Smooth muscle cell of bladder (primary cell): ENCODE measurements at places on chromosomes 3 and 15. TPM values are rescaled to one million over a fixed set of nuclear protein-coding genes. Genes with fewer than 3 reads are reported as not detected.

The AGTR1 gene
- total RNA-seq: 1.3 and 2.9 TPM in 2 replicates

The ZBTB47 gene
- 21.5 and 38.2 TPM in 2 replicates for total RNA-seq

The CCR8 gene
- total RNA-seq: not detected in 2 replicates

The ADPRH gene
- 1.7 TPM in 2 replicates for total RNA-seq

The CHRNA3 gene
- not detected in 2 replicates for total RNA-seq

The MCTP2 gene
- total RNA-seq: 8.7 and 20.1 TPM in 2 replicates

The SLC12A8 gene
- total RNA-seq: 45.4 and 79.0 TPM in 2 replicates

The SPINK8 gene
- not detected in 2 replicates for total RNA-seq

The SNURF gene
- 47.5 and 51.8 TPM in 2 replicates for total RNA-seq

The STX19 gene
- total RNA-seq: not detected in 2 replicates

The IFT57 gene
- 65.6 and 73.2 TPM in 2 replicates for total RNA-seq

The TNFAIP8L3 gene
- total RNA-seq: 10.0 and 14.2 TPM in 2 replicates

The RABL3 gene
- 12.1 and 18.8 TPM in 2 replicates for total RNA-seq

The GUCA1C gene
- total RNA-seq: not detected in 2 replicates

The DGKG gene
- 2.0 and 2.1 TPM in 2 replicates for total RNA-seq

The KLHL40 gene
- total RNA-seq: not detected in 2 replicates

The RTP3 gene
- not detected in 2 replicates for total RNA-seq

The SLC12A1 gene
- not detected in 2 replicates for total RNA-seq

The RPP25 gene
- 7.3 and 8.5 TPM in 2 replicates for total RNA-seq

The AGBL1 gene
- total RNA-seq: not detected in 2 replicates

The SOX2 gene
- total RNA-seq: not detected in 2 replicates

The TRPM1 gene
- not detected in 2 replicates for total RNA-seq

The RBPMS2 gene
- 0.14 TPM in 1 of 2 replicates, not detected in the other for total RNA-seq

The MME gene
- 603 and 789 TPM in 2 replicates for total RNA-seq

The TGM4 gene
- not detected in 2 replicates for total RNA-seq

The WNT5A gene
- total RNA-seq: 4.4 and 35.6 TPM in 2 replicates

The BUB1B gene
- 2.4 and 2.9 TPM in 2 replicates for total RNA-seq

The C3orf85 gene
- not detected in 2 replicates for total RNA-seq

The TM4SF18 gene
- total RNA-seq: under 0.01 and 0.92 TPM in 2 replicates

The RAMAC gene
- 29.6 and 30.7 TPM in 2 replicates for total RNA-seq
